ENCODE measurements at places on chromosomes 7 and 10. TPM values are rescaled to one million over a fixed set of nuclear protein-coding genes. Genes with fewer than 3 reads are reported as not detected.

DNA sequence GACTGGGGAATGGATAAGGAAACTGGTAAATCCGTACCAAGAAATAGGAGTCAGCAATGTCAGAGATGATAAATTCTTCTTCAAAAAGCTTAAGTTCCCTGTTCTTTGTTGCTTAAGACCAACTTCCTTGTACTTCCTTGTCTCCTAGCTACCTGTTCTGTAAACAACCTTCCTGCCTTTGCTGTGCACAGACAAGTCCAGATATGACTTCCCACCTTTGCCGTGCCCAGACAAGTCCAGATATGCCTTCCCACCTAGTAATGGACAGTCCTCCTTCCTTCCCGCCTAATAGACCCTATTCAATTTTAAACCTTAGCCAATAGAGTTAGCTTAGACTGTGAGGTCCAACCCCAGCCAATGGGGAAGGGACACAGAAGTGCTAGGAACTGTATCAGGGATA lies 2.5 kb upstream of the ZNF33A start:
- no peak for DNase-seq

DNA sequence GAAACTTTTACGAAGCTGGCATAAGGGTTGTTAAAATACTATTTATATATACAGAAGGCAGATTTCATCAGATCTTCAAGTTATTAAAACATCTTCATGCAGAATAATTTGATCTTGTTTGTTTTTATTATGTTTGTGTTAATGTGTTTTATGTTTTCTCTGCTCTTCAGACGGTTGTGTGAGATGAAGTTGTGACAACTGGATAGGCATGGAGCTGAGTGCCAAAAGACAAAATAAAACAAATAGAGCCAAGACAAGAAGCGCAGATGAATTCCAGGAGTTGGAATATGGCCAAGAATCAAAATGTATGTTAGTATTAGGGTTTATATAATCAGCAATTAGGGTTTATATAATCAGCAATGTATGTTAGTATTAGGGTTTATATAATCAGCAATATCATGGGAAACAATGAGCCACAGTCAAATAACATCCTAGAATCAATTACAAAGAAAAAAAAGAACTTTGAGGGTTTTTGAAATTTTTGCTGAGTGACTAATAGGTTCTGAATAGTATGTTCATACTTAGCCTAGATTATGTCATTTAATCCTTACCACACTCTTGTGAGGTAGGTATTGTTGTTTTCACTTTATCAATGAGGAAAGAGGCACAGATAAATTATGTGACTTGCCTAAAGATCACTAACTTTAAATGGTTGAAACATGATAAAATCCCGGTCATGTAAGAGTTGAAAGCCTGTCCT lies 488.0 kb upstream of the STEAP1 start:
- DNase-seq: no peak

DNA sequence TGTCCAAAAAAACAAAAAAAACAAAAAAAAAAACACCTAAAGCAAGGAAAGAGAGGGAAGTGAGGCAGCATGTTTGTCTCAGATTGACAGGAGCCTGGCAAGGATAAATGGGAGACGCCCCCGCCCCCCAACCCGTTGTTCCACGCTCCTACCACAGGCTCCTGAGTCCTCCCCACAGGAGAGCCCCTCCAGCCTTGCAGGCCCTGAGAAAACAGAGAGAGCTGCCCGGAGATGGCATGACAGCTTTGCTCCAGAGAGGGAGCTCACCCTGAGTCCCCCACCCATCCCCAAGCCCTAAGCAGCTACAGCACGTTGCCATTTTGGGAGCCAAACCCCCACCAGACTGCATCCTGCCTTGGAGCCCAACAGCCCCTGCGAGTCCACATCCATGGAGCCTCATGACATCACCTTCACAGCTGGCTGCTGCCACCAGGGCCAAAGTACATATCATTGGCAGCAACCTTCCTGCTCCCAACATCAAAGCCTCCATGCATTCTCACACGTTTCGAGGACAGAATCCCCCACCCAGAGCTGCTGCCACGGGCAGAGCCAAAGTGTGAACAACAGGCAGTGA lies 1283.3 kb downstream of the TYW1 start:
- DNase-seq: no peak

DNA sequence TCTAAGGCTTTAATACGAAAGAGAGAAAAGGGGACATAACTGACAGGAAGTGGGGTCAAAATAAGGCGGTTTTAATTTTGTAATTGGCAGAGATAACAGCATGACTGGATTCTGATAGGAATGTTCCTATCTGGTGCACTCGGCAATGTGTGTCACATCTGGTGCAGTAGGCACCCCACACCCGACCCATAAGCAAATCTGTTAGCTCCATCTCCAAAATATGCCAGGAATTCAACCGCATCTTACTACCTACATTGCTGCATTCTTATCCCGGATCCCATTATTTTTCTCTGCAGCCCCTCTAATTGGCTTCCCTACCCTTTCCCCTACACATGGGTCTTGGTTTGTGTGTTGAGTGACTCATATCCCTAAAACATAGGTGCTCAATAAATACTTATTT lies 19.1 kb upstream of the GALNT11 start:
- DNase-seq: no peak

DNA sequence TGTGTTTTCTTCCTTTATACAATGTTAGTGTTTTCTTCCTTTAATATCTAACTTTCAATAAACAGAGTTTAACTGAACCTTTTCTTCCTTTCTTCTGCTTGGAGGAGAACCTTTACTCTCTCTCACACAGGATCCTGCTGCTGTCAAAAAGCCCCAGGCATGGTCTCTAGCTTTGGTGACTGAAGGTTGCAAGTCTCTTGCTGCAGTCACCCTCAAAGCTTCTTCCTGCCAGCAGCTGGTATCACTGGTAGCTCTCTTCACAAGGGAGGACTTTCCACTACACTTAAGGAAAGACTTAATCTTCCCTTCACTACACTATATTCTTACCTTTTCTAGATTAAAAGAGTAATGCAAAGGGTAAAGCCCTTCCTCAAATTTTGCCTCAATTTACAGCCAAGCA lies 153.4 kb downstream of the SGMS1 start:
- DNase-seq: no peak

- no peak for DNase-seq
Observed at GRCh38 chr10:124660404-124661125, 83.6 kb downstream of the FAM53B start.

- peak; percentile 62 for DNase-seq
Observed at GRCh38 chr10:5546891-5547680, 22.3 kb downstream of the CALML3 start.

DNA sequence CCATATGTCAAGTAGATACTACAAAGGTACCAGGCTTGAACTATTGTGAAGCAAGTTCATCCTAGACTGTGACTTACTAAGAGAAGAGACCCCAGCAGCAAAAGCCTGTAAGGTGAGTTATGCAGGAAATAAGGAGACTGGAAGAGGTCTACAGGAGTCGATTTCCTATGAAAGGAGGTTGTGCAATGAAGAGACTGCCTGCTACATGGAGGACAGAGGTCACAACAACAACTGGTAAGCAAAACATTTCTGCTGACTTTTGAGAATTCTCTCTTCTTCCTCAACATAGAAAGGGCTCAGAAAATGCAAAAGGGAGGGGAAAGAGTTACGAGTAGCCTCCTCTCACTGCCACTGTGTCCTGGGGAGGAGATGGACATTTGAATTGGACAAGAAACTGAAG lies 42.4 kb downstream of the PDK4 start:
- DNase-seq: no peak

DNA sequence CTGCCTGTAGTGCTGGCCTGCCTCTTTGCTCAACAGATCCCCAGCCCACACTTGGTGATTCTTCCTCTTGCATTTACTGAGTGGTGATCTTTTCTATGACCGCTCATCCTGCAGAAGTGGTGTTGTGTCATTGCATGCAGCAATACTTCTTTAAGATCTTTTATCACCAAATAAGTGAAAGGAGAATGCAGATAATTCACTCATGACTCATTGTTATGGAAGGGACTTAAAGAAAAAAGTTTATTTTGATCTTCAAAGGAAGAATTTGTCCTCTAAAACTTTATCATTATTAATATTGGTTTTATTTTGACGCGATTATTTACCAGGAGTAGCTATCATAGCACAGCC lies 489.1 kb upstream of the CELF2 start:
- no peak for DNase-seq

HEPACAM2 gene
- total RNA-seq: not detected

ABLIM1 gene
- 103 TPM for total RNA-seq

PODXL gene
- total RNA-seq: 32.6 TPM

SDK1 gene
- total RNA-seq: 7.5 TPM

PTTG1IP2 gene
- not detected for total RNA-seq
